GM12891 (cell line): ENCODE measurements at places on chromosomes 2 and 18.

DNA sequence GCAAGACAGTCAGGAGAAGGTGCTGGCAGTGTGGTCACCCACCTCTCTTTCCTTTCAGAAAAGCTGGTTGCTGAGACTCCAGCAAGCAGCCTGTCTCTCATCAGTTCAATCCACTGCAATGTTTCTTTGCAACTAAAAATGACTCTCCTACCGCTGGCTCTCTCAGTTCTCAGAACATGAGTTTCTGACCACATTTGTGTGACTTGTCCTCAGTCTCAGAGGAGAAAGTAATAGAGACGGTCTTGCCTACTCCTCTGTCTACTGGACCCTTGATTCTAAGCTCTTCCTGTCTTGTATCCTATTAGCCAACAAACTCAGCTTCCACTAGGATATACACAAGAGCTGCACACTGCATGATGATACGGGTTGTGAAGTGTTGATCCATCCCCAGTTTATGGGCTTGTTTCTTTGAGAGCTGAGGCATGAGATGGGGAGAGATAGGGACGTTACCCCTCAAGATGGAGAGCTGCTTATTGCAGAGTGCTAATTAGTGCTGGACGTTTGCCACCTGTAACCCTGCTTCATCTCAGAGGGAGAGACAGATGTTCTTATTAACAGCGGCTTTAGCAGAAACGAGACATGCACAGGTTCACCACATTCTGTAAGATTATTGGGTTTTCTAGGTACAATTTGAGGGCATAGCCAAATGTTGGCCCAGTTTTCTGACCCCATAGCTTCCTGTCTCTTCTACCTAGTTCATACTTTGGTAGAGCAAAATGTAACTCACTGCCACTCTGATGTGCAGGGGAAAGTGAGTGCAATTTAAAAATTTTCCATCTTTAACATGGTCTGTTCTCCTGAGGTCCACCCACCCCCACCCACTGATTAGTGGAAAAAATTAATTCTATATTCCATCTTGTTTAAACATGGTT, 32.4 kb upstream of the YWHAQ start:
- DNase-seq = no peak

- no peak for DNase-seq
Measured at GRCh38 chr18:5500158-5500939, 43.4 kb downstream of the EPB41L3 start.

GRCh38 chr2:25664183-25664964, 9.0 kb downstream of the DTNB start:
- DNase-seq = no peak

DNA sequence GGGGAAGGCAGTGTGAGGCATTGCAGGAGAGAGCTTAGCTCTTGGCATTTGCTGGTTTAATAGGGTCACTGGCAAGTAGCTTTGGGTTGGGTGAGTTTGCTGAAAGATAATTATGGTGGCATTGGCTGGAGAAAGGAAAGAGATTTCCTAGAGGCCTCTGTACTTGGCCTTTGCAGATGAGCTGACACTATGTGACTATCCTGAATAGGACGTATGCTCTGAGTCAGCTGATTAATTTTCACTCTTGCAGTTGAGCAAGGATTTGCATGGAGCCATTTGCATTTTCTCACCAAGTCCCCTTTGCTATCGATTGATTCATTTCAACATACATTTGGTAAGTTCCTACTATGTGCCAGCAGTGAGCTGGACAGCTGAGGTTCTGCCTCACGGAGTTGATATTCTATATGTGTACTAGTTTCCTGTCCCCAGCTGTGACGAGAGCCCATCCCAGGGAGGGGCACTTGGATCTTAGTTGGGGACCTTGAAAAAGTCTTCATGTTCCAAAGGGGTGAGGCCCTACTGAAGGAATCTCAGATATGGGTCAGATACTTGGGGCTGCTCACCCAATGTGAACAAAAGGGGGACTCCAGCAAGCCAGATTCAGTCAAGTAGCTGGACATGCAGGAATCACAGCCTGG, 245.7 kb downstream of the LOXHD1 start:
- DNase-seq = no peak

- DNase-seq = no peak
Measured at GRCh38 chr2:208820014-208820688, 413.6 kb downstream of the PTH2R start.

DNA sequence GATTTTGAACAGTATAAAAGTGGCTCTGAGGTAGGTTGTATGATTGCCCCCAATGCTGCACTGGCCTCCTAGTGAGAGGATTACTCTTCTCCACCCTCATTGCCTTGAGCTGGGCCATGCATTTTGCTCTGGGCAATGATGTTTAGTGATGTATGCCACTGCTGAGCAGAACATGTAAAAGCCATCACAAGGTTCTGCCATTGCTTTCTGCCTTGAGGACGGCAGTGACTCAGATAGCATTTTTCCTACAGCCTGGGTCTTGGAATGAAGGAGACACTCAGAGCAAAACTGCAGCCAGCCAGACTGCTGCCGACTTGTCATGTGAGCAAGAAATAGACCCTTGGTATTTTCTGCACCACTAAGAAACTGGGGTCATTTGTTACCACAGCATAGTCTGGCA, 27.6 kb downstream of the GPATCH11 start:
- DNase-seq = no peak

DNA sequence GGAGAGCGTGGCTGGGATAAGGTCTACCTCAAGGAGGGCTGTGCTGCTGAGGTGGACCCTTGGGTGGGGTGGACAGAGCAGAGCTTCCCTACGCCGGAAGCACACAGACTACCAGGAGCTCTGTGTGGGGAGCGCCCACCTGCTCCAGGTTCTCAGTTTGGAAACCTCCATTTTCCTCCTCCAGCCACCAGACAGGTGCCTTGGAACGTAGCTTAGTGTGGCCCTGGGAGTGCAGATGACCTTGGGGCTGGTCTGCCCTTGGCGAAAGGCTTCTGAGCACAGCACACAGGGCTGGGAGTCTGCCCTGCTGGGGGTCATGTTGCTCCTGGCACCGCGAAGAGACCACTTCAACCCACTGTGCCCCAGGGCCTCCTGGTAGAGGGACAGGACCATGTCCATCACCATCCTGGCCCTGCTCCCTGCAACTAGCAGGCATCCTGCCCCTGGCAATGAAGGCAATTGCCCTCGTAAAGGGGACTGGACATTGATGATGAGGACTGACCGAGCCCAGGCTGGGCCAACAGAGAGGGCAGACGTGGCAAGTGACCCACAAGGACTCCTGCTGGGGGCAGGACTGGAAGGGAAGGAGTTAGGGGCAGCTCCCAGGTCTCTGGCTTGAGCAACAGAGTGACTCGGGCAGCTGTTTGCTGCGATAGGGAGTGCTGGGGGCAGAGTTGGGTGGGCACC, 214.7 kb downstream of the CYP26B1 start:
- no peak for DNase-seq

DNA sequence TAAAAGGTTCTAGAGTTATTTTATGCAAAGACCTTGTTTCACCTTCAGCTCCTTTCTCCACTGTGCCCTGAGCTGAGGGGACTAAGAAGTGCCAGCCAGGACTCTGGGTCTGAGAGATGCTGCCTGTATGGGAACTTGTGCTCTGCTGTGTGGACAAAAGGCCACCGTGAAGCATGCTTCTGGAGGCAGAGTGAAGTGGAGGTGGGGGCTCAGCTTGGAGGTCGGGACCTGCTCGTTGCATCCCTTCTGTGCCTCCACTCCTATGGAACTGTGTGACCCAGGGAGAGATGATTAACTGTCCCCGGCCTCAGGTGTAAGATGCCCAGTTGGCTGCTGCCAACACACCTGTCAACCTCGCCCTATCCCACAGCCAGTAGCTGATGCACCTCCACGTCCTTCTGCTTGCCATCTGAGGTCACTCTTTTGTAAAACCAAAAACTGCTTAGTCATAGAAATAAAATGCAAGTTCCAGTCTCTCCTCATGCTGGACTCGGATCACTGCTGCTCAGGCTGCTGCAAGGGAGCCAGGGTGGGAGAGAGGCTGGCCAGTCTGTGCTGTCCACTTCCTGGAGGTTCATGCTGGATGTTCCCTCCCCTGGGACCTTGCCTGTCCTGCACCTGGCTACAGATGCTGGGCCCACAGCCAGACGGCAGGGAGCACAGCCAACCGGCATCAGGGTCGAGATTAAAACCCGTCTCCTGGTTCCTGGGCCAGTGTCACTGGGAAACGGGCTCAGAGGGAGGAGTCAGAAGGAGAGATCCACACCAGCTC, 113.2 kb downstream of the ACKR3 start:
- DNase-seq = no peak

- DNase-seq = no peak
Measured at GRCh38 chr2:219469186-219469724, 29.4 kb upstream of the GMPPA start.

GRCh38 chr2:3420769-3421397, 41.4 kb downstream of the TRAPPC12 start:
- DNase-seq = no peak

- no peak for DNase-seq
Measured at GRCh38 chr2:175312137-175312536, 130.6 kb upstream of the ATP5MC3 start.

- no peak for DNase-seq
Measured at GRCh38 chr18:48149020-48149685, 218.7 kb upstream of the SMAD2 start.

DNA sequence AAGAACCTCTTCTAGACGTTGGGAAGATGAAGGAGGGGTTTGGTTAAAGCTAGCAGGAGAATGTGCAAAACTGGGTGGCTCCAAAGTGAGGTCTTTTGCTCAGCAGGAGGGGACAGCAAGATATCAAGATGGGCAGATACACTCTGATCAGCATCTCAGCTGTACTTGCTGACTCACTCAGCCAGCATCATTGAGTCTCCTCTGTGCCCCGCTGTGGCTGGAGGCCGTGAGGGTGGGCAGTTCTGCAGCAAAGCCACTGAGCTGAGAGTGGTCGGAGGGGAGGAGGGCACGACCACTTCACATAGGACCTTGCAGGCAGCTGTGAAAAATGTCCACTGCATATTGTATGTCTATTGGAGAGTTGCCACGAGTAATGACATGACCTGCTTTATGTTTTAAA, 152.0 kb downstream of the CAPN13 start:
- no peak for DNase-seq

DNA sequence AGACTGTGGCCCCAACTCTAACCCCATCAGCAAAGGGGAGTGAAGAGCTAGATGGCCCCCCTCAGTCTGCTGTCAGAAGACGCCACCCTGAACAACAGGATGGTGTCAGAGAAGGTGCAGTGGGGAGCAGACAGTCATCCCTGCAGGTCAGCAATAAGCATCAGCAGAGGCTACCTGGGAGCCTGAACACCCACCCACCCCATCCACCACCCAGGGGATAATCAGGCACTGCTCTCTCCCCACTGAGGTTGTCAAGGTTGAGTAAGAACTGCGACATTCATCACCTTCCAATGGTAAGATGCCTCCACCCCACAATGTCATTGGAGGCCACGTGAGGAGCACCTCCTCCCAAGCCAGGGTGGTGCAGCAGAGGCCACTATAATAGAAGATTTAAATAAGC, 8.5 kb upstream of the ID2 start:
- DNase-seq = no peak

DNA sequence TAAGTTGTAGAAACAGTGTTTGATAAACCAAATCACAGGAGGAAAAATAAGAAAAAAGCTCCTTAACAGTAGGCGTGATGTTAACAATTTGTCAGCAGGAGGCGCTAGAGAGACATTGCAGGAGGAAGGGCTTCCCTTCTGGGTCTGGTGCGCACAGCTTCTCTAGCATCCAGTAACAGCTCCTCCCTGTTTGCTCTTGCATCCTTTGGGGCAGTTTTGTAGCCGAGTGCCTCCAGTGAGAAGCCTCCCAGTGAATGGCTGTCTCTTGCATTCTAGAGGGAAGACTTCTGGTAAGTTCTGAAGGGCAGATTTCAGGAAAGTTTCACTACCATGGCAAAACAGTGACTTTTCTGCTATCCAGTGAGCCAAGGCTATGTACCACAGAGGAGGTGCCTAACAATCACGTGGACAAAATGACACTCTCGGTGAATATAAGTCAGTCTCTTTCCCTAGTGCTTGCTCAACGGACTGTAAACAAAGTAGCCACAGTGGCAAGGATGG, 9.5 kb upstream of the ZNF396 start:
- peak; percentile 37 for DNase-seq

GRCh38 chr18:9918016-9918680, 4.3 kb downstream of the VAPA start:
- no peak for DNase-seq

GRCh38 chr2:213227458-213227857, 56.8 kb upstream of the SPAG16 start:
- no peak for DNase-seq

DNA sequence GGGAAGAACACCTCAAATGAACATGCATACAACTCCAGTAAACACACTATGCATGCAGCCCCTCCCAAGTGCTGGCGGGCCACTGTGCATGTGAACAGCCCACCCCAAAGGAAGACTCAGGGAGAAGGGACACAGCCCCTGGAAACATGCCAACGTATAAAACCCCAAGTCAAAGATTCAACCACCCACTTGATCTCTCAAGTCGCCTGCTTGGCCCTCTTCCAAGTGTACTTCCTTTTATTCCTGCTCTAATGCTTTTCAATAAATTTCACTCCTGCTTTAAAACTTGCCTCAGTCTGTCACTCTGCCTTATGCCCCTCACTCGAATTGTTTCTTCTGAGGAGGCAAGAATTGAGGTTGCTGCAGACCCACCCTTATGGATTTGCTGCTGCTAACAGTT, 139.1 kb downstream of the C1D start:
- no peak for DNase-seq

- no peak for DNase-seq
Measured at GRCh38 chr2:127054996-127055785, 51.8 kb downstream of the BIN1 start.

DNA sequence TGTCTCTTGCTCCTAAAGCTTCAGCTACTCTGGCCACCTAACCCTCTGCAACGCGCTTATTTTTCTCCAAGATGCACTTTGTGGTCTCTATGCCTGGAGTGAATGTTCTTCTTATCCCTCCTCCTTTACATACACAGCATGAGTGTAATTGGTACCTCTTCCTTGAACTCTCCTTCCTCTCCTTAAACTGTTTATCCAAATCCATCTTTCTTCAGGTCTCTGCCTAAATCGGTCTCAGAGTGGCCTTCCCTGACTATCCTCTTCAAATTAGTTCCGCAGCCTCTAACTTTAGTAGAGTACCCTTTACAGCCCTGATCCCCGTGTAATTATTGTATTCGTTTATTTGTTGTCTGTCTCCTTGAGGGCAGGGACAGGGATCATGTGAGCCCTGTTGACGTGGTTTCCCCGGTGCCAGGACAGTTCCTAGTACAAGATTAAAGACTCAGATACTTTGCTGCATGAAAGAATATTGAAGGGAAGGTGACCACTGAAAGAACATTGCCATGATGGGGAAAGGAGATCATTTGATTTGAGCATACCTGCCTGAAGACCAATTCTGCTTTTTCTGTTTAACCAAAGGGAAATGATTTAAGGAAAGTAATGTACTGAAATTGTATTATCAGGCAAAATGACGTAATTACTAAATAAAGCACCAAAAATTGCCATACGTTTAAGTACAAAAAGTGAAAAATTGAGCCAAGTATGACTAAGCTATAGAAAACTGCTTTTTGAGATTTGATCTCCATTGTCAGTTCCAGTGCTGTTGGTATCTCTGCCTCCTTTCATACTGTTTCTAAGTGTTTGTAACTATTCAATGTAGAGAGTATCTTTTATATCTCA, 1.2 kb downstream of the CNOT9 start:
- no peak for DNase-seq
